ENCODE measurements at places on chromosomes 13 and 19.
A peak's percentile ranks its signal among the peaks of the same experiment; 100 is the strongest.

DNA sequence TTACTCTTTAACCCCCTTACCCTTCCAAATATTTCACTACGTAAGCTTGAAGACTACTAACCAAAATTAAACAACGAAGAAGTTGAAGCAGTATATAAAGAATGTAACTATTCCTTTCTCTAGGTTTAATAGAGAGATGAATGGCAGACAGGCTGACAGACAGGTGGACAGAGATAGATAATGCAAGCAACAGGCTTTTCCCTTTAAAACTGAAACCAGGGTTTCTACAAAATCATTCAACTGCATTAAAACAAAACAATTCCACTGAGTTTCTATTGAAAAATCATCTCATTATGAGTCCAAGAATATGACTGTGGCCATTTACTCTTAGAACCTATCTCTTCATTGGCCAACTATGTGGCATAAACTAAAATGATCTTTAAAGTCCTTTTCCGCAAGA lies 15.2 kb downstream of the LNX2 start:
- no peak for DNase-seq

DNA sequence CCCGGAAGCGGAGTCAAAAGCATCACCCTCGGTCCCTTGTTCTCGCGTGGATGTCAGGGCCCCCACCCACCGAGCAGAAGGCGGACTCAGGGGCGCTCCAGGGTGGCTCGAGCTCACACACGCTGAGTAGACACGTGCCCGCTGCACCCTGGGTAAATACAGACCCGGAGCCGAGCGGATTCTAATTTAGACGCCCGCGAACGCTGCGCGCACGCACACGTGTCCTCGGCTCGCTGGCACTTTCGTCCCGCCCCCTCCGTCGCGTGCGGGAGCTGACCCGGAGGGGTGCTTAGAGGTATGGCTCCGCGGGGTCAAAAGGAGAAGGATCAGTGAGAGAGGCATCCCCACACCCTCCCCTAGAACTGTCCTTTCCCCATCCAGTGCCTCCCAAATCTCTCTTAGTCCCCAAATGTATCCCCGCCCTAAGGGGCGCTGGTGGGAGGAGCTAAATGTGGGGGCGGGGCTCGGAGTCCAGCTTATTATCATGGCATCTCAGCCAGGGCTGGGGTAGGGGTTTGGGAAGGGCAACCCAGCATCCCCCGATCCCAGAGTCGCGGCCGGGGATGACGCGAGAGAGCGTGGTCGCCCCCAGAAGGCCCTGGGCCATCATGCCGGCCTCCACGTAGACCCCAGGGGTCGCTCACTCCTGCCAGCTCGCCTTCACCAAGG lies 451 bp upstream of the ICAM5 start:
- DNase-seq = peak; percentile 76

GRCh38 chr13:70612881-70613280 lies 504.6 kb upstream of the KLHL1 start:
- no peak for DNase-seq

GRCh38 chr13:89199138-89199537 lies 1528.0 kb downstream of the SLITRK5 start:
- DNase-seq = no peak

GRCh38 chr13:29379281-29379680 lies 216.2 kb downstream of the SLC7A1 start:
- no peak for DNase-seq

DNA sequence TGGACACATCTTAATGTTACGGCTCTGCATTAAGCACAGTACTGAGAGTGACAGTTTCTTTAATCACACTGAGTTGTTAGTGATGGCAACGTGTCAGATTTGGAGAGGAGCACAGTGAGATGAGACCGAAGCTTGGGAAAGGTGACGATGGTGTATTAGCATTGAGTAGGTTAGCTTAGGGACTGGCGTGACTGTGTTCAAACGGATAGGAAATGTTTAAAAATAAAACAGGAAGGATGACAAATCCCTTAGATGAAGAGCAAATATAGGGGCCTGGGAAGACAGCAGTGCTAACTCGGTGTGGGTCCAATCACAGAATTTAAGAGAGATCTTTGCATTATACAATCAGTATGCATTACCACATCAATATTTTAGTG lies 384.3 kb downstream of the HS6ST3 start:
- no peak for DNase-seq

DNA sequence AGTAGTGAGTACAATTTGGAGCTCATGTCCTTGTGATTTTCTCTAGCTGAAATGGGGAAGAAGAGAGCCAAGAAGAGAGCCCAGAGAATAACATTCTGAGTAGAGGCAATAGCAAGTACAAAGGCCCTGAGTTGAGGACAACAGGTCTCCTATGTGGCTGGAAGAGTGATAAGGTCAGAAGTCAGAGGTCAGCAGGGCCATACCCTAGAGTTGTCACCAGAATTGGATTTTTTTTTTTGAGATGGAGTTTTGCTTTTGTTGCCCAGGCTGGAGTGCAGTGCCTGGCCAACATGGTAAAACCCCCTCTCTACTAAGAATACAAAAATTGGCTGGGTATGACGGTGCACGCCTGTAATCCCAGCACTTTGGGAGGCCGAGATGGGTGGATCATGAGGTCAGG lies 8.0 kb upstream of the TRIM28 start:
- no peak for DNase-seq

- no peak for DNase-seq
Observed at GRCh38 chr19:34193439-34193838, 21.1 kb downstream of the LSM14A start.

GRCh38 chr19:42032431-42032830 lies 37.6 kb downstream of the GRIK5 start:
- no peak for DNase-seq

DNA sequence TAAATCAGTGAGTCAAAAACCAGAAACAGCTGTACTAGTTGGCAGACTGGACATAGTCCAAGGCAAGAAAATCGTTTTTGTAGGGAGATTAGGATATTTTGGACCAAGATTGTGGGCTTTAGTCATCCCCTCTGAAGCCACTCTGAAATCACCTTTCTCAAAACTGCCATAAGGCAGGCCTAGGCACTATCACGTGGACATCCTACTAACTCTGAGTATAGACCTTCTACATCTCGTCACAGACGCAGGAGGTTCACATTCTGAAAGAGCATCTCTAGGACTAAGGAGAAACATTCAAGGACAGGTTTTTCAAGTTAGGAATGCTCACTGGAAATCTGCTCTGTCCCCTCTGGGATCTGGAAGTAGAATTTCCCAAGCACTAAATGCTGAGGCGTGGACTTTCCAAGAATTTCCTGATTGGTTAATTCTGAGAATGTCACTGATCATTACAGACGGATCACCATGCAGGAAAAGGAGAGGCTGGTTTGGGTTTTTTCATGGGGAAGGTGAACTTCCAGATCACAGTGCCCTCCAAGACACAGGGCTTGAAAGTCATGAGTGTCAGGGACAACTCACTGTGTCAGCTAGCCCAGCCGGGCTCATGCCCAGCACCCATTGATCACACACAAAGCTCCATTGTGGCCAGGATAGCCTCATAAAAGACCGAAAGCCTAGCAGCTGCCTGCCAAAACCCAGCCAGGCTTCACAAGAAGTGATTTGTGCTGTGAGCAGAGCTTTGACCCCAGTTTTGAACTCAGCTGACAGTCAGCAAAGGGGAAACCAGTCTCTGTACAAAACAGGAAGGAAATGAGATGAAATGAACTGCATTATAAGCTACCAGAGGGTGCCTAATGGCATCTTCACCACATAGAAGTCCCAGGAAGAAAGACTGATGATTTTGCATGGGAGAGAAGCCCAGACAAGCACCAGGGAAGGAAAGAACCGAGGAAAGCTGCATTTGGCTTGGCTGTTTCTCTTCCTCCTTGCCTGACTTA lies 2.7 kb upstream of the RUBCNL start:
- DNase-seq = no peak

GRCh38 chr19:57406516-57407123 lies 4.3 kb upstream of the ZNF17 start:
- peak; percentile 13 for DNase-seq

DNA sequence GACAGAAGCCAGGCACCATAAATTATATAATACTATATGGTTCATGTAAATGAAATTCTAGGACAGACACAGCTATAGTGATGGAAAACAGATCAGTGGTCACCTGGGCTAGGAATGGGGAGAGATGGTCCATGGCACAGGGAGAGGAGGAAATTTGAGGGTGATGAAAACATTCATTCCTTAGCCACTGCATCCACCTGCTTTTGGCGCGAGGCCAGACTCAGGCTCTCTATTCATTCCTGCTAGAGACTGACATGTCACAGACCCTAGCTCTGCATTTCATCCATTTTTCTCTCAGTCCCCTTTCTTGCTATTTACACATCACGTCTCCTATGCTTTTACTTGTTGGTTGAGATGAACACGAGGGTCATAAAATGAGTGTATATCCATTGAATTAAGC lies 628.3 kb upstream of the SLC10A2 start:
- DNase-seq = no peak

DNA sequence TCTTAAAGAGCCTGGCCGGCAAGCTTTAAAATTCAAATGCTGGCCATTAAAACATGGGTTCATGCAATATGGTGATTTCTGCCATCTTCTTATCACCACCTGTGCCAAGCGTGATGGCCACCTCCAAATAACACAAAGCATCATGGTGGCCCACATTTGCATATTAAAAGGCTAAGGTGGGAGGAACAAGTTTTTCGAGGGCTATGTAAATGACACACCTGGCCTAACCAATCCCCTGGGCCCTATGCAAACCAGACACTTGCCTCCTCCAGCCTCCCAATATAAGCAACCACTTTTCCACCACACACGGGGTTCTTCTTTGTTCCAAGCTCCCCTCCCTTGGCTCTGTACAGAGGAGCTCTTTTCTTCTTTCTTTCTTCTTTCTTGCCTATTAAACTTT lies 14.4 kb downstream of the LILRB4 start:
- no peak for DNase-seq

DNA sequence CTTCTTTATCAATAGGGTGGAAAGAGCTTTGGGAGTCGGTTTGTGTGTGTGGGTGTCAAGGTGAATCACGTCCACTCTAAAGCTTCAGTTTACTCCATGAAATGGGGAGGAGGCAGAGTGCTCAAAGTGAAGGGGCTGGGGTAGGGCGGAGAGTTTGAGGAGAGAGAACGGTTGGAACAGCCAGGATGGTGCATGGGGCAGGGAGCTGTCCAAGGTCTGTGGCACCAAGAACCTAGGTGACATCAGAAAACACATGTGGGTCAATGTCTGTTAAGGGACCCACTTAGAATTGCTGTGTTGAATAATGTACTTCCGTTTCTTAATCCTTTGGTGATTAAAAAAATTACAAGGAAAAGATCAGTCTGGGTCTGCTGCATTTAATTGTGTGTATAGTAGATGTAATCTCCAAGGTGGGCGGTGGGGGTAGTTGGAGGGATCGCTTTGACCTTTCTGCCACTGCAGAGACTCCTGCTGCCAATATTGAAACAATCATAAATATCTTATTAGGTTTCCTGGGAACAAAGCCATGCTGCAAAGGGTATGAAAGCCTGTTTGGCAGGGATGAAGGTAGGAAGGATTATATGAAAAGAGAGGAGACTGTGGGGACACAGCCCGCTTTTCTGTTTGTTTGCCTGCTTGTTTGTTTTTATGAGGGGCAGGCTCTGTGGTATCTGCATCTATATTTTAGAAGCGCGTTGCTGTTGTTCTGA lies 122.3 kb downstream of the ATP8A2 start:
- no peak for DNase-seq

GRCh38 chr13:27953676-27954405 lies 15.3 kb downstream of the CDX2 start:
- peak; percentile 4 for DNase-seq

DNA sequence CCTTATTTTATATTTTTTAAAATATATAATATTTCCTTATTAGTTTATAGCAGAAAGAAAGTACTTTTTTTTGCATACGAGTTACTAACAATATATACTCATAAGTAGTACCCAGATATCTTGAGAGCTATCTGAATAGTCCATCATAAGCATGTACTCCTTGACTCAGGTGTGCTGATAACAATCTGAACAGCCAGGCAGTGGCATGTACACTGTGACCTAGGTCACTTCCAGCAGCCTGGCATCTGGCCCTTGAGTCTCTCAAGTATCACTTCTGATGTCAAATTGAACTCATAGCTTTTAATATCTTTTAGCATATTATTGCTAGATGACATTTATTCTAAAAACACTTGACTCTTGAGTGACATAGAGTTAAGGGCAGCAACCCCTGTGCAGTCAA lies 1576.7 kb downstream of the SLITRK1 start:
- DNase-seq = no peak

DNA sequence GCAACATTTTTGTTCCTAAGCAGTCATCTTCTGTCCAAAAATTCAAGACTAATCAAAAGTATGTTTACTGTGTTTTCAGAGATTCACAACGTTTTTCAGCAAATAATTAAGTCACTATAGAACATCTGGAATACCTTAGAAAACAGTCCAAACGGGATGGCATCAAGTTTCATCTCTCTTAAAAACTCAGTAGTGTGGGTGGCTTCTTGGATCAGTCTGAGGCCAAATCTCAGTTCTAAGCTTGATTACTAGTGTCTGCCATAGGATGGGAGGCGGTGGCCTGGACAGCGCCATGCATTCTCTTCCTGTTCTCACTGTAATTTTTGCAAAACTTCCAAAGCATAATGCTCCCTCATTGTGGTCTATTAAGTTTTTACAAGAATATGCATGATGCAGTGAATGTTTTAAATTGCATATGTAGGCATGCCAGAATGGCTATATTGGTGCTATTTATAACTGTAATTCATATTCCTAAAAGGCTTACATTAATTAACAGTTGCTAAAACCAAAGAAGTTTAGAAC lies 37.1 kb downstream of the ANKRD10 start:
- DNase-seq = no peak

- DNase-seq = no peak
Observed at GRCh38 chr19:715347-715746, 6.6 kb downstream of the PALM start.

DNA sequence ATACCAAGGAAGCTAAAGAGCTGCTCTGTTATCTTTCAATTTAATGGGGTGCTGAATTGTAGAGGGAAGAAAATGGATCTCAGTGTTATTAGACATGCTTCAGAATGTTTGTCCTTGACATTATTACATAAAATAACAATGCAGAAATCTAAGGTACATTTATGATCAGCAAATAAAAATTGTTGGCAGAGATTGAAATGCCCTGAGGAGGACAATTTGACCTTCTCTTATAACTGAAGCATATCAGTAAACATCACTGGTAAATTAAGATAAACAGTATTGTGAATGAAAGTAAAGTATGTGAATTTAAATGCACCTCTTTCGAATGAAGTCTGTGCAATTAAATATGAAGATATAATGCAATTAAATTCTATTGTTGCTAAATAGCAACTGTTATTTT lies 1362.1 kb upstream of the ATXN8OS start:
- no peak for DNase-seq
